ENCODE measurements at places on chromosomes 12 and 14.

DNA sequence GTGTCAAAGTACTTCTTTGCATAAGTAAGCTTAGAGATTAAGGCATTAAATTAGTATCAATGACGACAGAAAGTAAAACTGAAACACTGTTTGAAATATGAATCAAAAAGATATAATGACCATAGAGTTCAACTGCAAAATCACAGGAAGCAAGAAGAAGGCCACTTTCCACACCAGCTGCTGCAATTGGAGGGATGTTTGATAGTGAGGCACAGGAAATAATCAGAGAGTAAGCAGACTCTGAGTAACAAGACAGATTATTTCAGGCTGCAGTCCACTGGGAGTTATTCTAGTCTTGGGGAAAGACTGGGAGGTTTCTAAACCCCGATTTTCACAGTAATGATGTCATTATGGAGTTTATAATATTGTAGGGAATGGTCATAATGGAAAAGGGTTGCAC is 12.9 kb downstream of the MDGA2 start:
- DNase-seq = no peak

GRCh38 chr12:55932551-55932910 is 1.6 kb downstream of the DGKA start:
- peak; percentile 70 for DNase-seq

DNA sequence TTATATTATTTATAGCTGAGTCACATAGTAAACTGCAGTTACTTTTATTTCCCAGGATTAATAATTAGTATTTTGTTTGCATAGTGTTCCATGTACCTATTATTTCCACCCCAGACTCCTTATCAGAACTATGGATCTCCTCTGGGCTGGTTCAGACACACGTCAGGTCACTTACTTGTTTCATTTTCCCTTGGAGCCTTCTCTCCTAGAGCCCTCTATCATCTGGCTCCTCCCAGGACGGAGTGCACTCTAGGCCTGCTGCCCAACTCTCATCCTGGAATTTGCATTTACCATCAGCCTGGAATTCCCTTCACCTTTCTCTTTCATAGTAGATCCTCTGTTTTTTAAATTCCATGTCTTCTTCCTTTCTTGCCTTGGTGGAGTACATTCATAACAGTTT is 28.5 kb upstream of the GALNT16 start:
- no peak for DNase-seq

DNA sequence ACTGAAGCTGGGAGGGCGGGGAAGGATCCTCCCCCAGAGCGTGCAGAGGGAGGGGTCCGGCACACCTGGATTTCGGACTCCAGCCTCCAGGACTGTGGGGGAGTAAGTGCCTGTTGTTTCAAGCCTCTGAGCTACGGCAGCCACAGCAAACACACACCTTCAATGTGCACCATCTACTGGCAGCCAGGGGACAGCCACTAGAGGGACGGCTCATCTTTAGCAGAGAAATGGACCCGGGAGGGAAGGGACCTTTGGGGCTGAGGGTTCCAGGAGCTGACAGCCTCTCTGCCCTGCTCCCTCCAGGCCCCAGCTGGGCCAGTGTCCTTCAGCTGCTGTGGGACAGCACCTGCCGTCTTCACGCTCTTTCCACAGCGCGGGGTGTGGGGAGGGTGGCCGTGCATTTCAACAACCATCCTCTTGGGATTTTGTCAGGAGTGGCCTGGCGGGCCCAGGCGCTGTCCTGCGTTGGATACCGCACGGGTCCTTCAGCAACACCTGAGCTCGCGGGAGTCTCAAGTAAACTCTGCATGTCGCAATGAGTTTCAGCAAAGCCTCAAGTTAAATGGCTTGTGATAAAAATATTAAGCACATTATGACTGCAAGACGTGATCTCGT is 209.2 kb upstream of the C14orf180 start:
- no peak for DNase-seq

- no peak for DNase-seq
Measured at GRCh38 chr14:75515629-75515996, 6.7 kb upstream of the BATF start.

- DNase-seq = no peak
Measured at GRCh38 chr14:59239022-59239421, 50.6 kb downstream of the DAAM1 start.

All from naive thymus-derived CD8-positive, alpha-beta T cell (primary cell).